ENCODE measurements at places on chromosomes 5 and 9.

GRCh38 chr5:175742290-175742994 is 84.6 kb downstream of the HRH2 start:
- no peak for DNase-seq

DNA sequence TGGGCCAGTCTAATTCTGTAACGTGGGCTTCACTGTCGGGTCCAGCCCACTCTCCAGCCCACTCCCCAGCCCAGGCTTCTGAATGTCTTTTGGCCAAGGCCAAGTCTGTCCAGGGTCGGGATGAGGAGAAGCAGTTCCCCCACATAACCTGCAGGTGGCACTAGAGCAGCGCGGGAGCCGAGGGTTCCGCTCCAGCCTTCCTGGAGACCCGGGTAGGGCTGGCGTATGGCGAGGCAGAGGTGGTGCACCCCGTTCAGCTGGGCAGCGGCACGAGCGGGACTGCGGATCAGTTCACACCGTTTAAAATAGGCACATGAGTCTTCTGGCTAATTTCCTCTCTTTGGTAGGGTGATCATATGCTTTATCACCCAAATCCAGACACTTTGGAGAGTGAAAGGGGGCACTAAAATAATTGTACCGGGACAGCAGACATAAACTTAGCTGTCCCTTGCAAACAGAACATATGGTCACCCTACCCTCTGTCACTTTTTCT is 185.9 kb downstream of the MSX2 start:
- peak; percentile 30 for DNase-seq

- no peak for DNase-seq
Measured at GRCh38 chr5:129445379-129445778, 14.7 kb upstream of the ADAMTS19 start.

- no peak for DNase-seq
Measured at GRCh38 chr5:76638479-76638878, 15.3 kb upstream of the F2RL2 start.

DNA sequence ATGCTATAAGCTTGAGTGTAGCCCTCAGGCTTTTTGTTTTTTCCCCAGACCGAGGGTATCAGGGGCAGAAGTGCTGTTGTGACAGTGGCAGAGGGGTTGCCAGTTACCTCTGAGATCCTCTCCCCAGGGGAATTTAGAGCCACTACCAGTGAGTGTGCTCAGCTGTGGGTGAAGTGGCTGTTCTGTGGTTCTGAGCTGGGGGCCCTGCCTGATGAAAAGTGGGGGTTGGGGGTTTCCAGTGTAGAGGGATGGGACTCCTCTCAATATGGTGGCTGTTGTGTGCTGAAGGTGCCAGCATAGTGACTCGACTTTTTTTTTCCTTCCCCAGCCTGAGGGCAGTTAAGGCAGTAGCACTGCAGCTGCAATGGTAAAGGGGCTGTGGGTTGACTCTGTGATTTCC is 506.7 kb downstream of the TMEM232 start:
- no peak for DNase-seq

GRCh38 chr5:7802855-7803254 is 48.1 kb downstream of the CFAP90 start:
- DNase-seq = no peak

GRCh38 chr5:169867347-169867746 is 112.9 kb downstream of the INSYN2B start:
- no peak for DNase-seq

GRCh38 chr5:75322066-75322465 is 15.0 kb upstream of the HMGCR start:
- DNase-seq = no peak

DNA sequence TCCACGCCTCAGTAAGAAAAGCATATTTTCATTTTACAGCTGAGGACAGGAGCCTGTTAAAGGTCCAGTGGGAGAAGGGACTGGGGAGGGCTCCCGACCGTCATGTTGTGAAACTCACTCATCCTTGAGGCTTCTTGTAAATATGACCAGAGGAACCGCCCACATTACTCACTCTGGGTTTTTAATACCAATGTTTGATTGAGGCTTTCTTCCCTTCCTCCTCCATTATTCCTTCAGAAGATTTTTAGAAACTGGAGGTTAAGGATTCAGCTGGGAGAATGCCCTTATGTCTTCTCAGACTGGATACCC is 61.4 kb upstream of the GLRX start:
- no peak for DNase-seq

DNA sequence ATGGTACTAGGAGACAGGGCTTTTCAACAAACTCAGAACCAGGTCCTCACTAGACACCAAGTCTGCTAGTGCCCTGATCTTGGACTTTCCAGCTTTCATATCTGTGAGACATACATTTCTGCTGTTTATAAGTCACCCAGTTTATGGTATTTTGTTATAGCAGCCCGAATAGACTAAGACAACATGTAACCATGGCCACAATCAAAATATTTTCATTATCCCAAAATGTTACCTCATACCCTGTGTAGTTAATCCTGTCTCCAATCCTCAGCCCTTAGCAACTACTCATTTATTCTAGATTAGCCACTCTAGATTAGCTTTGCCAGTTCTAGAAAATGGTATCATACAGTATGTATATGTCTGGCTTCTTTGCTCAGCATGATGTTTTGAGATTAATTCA is 6.3 kb upstream of the ATG10 start:
- no peak for DNase-seq

DNA sequence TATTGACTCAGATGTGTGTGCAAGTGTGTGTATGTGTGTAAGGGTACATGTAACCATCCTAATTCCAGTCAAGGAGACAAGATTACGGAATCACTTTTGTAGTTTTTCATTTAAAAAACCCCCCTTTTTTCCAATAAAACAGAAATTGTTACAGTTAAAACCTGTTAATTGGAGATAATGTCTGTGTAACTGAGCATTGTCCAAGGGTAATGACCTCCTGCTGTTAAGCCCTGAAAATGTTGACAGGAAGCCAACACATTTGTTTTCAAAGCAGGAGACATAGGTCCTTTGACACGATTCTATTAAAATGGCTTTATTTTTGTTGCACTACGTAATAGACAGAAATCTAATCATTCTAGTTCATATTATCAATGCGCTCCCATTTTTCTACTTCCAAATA is 457.3 kb upstream of the ARRDC3 start:
- no peak for DNase-seq

DNA sequence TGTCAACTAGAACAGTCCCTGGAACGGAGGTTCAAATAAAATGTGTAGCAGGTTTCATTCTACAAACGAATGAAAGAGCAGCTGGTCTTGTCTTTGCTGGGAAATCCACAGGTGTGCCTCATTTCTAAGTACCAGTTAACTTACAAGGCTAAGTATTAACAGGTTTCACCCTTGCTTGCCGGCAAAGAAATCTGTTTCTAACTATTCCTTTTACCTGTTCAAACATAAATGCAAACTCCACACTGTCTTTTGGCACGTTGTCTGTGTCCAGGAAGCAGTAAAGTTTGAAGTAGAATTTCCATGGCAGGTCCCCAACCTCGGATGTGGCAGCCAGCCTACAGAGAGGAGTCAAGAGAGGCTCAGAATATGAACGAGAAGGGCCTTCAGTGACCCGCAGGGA is 54.4 kb upstream of the RETREG1 start:
- no peak for DNase-seq

- DNase-seq = no peak
Measured at GRCh38 chr9:93458712-93459111, 5.3 kb upstream of the FAM120AOS start.

GRCh38 chr9:124359855-124360678 is 55.2 kb downstream of the PSMB7 start:
- DNase-seq = no peak

DNA sequence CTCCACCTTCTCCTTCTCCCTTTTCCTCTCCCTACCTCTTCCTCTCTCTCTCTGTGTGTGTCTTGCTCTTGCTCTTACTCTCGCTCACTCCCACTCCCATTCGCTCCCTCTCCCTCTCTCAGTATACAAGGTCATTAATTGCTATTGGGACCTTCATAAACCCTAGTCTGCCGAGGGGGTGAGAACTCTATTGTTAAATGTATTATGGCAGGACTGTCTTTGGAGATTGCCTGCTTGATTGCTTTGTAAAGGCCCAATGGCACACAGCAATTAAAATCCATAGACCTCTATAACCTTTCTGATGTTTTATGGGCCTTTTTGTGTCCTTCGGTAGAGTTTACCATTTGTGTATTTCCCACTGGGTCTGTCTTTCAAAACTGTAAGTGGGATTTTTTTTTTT is 465.9 kb downstream of the ANXA1 start:
- no peak for DNase-seq

DNA sequence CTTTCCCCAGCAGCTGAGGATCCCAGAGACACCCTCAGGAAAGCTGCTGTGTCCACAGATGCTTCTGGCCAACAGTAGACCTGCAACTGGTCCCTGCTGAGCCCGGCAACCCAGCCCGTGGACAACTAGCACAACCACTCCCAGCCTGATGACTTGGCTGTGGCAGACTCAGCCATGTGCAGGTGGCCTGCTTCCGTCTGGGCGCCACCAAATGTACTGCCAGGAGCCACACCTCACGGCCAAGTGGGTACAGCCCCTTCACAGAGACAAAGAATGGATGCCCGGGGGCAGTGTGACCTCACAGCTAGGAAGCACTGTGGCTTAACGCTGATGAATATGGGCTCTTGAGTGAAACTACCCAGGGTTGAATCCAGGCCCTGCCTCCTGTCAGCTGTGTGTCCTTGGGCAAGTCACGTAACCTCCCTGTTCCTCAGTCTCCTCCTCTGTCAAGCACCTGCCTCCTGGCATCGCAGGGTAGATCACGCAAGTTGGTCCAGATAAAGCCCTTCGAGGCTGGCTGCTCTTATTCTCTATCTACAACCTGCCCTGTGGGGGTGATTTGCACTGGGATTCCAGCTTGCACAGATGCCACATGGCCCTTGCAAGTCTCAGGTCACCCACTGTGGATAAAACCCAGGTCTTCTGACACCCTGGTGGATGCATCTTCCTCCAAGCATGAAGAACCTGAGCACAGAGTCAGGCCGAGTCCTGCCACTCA is 225.0 kb downstream of the PBX3 start:
- DNase-seq = no peak

- DNase-seq = no peak
Measured at GRCh38 chr9:21687351-21687750, 115.1 kb upstream of the MTAP start.

DNA sequence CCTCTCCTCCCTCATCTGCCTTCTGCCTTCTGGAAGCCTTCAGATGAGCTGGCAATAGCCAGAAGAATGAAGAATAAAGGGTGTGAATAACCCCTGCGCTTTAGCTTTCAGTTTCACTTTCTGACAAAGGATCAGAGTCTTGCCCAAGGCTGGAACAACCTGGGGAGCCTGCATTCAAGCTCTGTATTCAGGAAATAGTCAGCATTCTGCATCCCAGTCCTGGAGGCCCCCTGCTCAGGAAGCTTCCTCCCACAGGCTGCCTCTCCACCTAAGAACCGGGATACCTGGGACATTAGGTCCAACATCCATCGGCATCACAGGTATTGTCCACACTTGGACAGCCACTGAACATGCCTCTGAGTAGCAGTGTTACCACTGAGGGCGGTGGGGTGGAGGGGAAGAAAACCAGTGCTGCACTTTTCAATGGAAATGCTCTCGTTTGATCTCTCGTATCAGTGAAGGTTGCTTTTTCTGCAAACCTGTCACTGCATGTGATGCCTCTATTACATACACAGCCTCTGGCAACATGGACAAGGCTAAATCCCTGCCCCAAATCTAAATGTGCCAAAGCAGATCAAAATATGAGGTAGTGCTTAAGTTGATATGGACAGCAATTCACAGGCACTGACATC is 39.8 kb upstream of the ACO1 start:
- no peak for DNase-seq

DNA sequence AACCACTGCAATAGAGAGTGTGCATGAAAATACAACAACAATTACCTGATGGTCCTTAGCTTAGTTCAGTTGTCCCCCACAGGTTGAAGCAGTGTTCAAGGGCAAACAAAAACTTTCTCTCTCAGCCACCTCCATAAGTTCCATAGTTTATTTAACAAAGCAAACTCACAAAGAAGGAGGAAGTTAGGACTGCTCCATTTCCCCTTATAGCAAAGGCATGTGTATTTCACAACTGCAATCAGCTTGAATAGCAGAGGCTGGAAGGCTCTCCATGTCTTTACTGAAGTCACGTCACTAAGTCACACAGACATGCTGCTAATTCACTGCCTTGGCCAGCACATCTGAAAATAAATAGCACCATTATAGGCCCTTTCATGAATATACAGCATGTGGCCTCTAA is 43.3 kb downstream of the DOCK8 start:
- DNase-seq = no peak

Measured in CD4-positive, alpha-beta T cell treated with Interleukin-4 for 4 hours (primary cell).